Posterior vena cava (tissue), 2 donors: ENCODE measurements at places on chromosomes 4 and X.
A peak's percentile ranks its signal among the peaks of the same experiment; 100 is the strongest.

DNA sequence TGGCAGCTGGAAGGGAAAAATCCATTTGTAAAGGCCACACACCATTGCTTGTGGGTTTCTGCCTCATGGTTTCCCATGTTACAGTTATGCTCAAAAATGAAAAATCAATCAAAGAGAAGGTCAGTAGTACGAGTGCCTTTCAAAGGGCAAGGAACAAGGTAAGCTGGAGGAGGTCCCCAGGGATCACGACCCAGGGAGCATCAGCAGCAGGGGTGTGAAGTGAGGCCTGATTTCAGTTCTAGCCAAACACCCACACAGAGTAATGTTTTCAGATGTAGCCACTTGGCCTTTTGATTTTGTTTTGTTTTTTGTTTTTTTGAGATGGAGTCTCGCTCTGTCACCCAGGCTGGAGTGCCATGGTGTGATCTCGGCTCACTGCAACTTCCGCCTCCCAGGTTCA, 69.4 kb upstream of the AFAP1 start:
- no peak for DNase-seq

DNA sequence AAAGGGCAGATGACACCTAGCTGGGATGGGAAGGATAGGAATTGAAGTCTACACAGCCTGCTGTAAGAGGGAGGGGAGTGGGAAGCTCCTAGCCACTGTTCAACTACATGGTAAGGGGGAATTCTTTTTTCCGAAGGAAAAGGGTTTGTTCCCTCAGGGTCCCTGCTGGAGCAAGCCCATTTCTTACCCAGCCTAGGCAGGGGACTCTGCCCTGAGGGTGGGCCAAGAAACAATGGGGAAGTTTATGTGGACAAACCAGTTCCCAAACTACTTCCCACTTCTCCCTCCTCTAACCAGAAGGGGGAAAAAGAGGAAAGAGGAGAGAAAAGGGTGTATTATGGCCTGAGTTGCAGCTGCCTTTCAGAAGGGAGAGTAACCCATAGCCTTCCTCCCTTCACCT, 13.5 kb upstream of the VSIG4 start:
- no peak for DNase-seq

GRCh38 chrX:80285131-80285773, 135.0 kb upstream of the TENT5D start:
- DNase-seq, result no peak

GRCh38 chrX:8034058-8034457, 106.8 kb upstream of the PNPLA4 start:
- DNase-seq, result no peak

DNA sequence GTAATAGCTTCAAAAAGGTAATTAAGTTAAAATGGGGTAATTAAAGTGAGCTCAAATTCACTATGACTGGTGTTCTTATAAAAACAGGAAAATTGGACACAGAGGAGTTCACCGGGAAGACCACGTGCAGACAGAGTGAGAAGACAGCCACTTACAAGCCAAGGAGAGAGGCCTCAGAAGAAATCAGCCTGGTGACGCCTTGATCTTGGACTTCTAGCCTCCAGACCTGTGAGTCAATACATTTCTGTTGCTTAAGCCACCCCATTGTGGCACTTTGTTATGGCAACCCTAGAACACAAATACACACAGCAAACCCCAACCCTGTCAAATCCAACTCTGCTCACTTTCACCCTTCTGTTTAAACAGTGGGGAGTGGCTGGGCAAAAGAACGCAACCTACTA, 4.1 kb upstream of the CD38 start:
- no peak for DNase-seq

DNA sequence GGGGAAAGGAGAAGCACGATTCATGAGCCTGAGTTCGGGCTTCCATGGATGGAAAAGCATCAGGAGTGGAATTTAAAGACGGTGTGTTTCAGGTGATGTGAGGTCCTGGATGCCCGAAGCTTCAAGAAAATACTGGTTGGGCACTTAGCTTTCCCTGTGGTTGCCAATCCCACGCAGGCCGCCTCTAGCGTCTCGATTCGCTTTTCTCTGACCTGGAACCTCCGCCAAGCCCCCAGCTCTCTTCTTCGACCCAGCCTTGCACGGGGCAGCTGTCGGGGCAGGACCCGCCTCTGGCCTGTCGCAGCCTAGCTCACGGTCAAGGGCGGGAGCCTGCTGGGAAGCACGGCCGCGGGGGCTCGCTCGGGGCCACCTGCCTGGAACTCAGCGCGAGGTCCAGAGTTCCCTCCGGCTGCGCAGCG, 308 bp upstream of the TLR2 start:
- no peak for DNase-seq

GRCh38 chrX:83469551-83469950, 38.5 kb upstream of the POU3F4 start:
- DNase-seq, result no peak

DNA sequence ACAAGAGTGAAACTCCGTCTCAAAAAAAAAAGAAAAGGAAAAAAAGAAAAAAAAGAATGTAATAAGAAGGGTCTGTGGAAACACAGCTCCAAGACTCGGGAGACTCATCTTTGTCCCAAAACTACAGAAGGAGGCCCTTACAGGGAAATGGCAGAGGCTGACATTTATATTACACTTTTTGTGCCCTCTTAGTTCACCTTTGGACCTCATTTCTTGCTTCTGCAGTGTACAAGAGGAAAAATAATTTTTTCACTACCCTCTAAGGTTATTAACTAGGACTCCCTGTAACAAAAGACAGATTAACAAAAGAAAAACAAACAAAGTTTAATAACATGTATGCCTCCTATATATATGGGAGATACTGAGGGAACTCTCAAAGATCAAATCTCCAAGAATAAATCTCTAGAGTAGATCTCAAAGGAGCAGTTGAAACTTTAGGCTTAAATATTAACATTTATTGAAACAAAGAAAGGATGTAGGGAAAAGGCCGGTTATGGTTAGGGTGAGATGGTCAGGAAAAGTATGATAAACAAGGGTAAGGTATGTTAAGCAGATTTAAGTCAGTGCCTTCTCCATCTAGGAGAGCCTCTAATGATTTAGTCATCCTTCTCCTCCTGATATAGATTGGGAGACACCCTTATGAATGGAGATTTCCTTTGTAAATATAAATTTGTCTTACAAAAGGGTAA, 121.3 kb upstream of the JADE1 start:
- DNase-seq, result no peak

GRCh38 chrX:108732630-108733321, 3.6 kb downstream of the IRS4 start:
- DNase-seq, result peak; percentile 67

- DNase-seq, result no peak
These were observed 31.0 kb downstream of the ALPK1 start for GRCh38 chr4:112327965-112328733.

- DNase-seq, result no peak
These were observed 1999.0 kb downstream of the ARAP2 start for GRCh38 chr4:34245276-34245675.

DNA sequence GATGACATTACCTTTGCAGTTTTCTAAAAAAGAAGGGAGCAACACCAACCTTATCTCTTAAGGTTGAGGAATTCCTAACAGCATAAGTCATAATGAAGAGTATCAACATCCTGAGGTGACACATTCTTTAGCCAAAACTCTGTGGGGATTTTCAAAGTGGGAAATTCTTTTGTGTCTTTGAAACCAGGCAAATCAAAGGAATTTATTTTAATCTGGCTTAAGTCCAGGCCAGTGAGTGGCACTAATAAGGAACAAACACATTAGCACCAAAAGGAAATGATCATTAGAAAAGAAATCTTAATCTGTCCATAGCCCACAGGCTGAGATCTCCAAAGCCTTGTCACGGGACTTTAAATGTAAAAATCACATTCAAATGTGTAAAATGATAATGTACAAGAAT, 110.1 kb downstream of the LARP7 start:
- no peak for DNase-seq

DNA sequence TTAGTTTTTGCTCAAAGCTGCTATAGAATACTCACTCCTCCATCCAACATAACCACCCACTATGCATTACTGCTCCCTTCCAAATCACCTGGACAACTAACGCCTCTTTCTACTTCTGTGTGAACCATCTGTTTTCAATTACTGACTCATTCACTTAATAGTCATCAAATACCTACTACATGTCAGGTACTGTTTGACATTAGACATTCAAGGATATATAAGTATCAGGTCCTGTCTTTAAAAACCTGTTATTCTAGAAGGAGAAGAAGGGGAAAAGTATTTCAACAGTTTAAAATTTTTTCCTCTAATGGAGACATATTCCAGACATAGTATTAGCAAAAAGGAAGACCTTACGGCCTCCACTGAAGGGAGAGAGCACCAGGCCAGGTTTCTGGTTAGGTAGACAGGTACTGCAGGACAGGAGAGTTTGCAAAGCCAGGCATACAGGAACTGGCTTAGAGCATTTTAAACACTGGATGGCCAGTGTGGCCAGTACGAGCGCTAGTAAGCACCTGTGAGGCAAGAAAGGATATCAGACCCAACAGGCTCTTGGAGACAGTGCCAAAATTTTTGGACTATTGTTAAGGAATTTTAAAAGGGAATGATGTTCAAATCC, 39.0 kb downstream of the SH3RF1 start:
- DNase-seq, result no peak

DNA sequence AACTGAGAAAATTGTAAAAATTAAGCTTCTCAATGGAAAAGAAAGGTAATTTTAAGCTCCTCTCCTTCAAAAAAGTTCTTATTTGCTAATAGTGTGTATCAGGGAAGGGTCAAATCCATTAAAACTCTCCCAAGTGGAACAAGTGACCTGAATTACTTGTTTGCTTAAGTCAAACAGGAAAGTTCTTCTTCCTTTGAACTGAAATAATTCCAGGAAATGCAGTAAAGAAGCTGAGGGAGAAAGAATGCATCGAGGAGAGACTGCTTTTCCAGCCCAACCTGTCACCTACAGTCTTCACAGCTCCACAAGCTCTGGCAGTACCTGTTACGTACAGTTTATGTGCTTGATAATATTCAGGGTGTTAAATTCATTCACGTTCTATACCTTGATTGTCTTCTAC, 131.1 kb downstream of the KLHL8 start:
- DNase-seq, result no peak

GRCh38 chrX:136097871-136098805, 49.2 kb upstream of the FHL1 start:
- DNase-seq, result no peak

DNA sequence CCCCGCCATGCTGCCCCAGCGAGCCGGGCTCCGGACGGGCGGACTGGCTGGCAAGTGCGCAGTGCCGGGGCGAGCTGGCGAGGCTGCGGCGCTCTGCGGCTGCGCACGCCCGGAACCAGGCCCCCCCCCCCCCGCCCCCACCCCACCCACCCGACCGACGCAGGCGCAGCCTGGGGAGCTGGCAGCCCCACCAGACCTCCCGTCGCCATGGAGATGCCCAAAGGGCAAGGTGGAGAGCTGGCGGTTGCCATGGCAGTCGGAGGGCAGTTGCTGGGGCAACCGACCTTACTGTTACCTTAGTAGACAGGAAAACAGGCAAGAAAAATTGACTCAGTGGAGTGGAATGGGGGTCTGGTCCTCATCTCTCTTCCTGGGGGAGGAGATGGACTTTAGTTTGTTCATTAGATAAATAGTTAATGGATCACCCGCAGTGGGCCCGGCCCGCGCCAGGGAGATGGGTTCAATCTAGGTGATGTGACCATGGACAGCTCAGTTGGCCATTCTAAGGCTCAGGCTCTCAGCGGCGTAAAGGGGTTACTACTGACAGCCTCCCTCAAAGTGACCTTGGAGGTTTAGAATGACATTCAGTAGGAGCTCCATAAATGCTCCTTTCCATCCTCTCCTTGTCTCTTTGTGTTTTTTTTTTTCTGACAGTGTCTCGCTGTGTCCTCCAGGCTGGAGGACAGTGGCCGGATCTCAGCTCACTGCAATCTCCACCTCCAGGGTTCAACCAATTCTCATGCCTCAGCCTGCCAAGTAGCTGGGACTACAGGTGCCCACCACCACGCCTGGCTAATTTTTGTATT, at the start of gene PCSK1N:
Gene PCSK1N (minus strand): TSS at position 87 of the 806 bp plus-strand sequence. CDS start 78 bp downstream, at position 9.
- DNase-seq, result no peak

DNA sequence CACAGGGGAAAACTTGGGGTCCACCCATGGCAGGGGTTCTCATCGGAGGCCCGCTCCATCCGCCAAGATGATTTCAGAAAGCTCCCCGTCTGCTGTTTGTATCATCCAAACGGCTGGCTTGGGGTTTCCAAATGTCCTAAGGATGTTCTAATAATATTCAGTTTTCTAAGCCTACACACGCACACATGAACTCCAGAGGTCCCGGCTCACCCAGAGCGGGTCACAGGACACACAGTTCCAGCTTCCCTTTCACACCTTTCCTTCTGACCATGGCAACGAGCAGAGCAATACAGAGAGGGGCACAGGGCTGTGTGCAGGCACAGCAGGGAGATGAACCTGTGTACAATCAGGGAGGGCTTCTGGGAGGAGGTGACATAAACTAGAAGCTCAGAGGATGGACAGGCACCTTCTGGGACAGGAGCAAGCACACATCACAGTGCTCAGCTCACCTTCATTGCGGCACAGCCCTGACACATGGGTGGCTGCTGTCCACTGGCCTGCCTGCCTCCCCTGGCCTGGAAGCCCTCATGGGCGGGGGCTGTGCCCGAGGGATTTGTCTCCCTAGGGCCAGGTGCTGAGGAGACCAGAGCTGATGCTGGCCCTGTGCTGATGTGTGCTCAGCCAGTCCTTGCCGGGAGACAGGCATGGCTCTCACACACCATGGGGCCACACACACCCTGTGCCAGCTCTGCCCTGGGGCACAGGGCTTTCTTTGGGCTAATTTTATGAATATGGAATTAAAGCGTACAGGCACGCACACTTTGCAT, 44.8 kb downstream of the ABLIM2 start:
- DNase-seq, result no peak

GRCh38 chrX:119826399-119826959, 26.3 kb downstream of the UPF3B start:
- no peak for DNase-seq

- DNase-seq, result no peak
These were observed 54.2 kb downstream of the LEF1 start for GRCh38 chr4:108114503-108114902.

DNA sequence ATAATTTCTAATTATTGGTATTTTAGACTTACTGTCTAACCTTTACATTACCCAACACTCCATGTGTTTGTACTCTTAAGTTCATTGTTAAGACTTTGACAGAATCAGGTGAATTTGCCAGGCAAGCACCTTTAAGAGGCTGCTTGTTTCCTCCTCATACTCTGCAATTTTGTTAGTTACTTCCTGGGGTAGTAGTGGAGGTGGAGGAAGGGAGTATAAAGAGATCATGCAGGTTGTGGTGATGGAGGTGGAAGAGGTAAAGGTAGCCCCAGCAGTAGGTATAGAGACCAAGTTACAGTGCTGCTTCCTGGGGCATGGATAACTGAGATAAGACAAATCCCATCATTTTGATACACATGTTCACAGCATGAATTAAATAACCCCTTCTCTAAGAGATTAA, 6.7 kb downstream of the WDR44 start:
- no peak for DNase-seq

- DNase-seq, result no peak
These were observed 1042.1 kb upstream of the LCORL start for GRCh38 chr4:19063662-19064061.
